Sciatic nerve (tissue), 2 donors: ENCODE measurements at places on chromosomes 7 and 10. TPM values are rescaled to one million over a fixed set of nuclear protein-coding genes. Genes with fewer than 3 reads are reported as not detected.

ATG9B gene
- 0.67 TPM for total RNA-seq

PDZD7 gene
- 3.8 TPM for total RNA-seq

DNA sequence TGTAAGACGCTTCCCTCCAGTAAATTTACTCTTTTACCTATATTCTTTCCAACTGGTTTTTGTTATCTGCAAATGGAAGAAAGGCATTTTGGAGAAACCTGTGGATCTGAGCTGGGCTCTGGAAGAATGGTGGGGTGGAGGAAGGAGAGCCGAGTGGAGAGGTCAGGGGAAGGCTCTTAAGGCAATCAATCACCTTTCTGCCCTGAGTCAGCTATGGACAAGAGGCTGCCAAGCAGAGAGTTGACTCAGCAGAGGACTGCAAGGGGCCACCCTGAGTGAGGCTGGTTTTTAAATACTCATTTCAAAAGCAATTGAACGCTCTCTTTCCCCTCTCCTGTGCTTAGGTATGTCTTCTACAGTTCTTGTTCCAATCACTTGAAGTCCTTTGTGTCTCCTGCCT, 81.8 kb downstream of the SPAG6 start:
- DNase-seq, result no peak

DNA sequence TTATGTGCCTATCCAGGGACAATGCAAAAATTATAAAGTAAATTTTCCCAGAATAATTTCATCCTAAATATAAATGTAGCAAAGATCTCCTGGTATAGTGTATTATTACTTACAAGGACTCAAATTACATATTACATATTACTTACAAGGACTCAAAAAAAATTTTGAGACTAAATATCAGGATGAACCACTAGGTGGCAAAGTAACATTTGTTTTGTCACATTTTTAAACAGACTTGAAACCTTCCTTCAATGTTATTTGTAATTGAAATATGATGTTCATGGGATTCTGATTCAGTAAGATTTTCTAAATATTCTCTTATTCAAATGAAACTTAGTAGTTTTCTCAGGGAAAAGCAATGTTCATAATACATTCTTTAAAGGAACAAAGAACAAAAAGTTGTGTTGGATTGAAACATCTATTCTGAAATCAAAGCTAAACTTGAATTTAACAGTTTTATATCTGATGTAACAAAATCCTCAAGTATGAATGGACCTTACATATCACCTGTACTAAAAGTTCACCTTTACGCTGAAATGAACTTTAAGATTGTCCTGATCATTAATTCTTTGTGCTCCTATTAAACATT, 74.3 kb upstream of the GNAI1 start:
- DNase-seq, result no peak

GRCh38 chr10:121860810-121861209, 67.0 kb downstream of the ATE1 start:
- DNase-seq, result no peak

GRM8 gene
- total RNA-seq, result 1.8 TPM
